ENCODE measurements at places on chromosomes 5 and 9. TPM values are rescaled to one million over a fixed set of nuclear protein-coding genes. Genes with fewer than 3 reads are reported as not detected.

CARTPT gene
- not detected for total RNA-seq

PFN3 gene
- total RNA-seq: not detected

SPINK13 gene
- not detected for total RNA-seq

SPINK7 gene
- 13.7 TPM for total RNA-seq

- no peak for DNase-seq
These were observed 22.3 kb downstream of the WWC1 start for GRCh38 chr5:168313596-168314204.

GRCh38 chr9:134286471-134287245 lies 39.6 kb upstream of the RXRA start:
- DNase-seq: no peak

DNA sequence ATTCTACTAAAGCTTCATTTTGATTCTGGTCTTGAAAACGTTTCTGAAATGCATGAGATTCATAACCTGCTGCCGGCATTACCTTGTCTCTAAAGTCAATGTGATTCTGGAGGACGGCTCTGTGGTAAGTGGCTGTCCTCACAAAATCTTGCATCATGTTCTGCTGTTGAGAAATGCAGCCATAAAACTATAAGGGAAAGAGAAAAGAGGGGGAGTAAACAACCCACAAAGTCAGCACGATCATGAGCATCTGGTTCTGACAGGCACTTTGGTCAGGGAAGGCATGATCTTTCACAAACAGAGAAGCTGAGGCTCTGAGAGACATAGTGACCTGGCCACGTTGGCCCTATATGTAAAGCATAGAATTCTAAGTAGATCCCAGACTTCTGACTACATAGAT lies 168.9 kb upstream of the PUM3 start:
- no peak for DNase-seq

- no peak for DNase-seq
These were observed 72.3 kb downstream of the SLF1 start for GRCh38 chr5:94690778-94691177.

- no peak for DNase-seq
These were observed 102.2 kb downstream of the GCNT1 start for GRCh38 chr9:76561050-76561713.

DNA sequence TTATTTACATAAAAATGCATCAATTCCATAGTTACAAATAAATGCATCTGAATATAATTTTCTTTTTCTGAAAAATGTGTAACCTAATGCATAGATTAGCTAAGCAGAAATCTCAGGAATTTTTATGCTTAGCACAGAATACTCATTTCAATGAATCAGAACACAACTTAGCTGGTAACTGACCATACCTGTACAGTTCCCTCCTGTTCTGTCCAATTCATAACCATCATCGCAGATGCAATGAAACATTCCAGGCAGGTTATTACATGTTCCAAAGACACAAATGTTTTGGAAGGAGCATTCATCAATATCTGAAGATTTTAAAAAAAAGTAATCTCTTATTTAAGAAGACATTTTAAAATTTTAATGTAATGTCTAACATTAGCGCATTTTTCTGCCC lies 219.4 kb downstream of the FBN2 start:
- DNase-seq: peak; percentile 89

DNA sequence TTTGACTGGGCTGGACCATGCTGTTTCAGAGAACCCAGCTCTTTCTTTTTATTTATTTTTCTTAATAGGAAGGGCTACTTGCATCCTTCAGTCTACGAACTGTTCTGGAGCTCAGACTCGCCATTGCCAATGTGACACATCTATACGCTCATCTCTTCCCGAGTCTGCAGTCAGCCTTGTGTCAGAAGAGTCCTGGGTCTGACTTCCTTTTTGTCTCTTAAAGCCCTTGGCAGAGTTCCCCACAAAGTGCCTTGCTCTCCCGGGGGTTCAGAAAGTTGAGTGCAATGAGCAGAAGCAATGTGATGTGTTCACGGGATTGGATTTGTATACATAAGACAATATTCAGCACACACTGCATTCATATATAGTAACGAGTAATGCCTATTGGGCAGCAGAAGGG lies 140.4 kb downstream of the ATPSCKMT start:
- no peak for DNase-seq

GRCh38 chr9:110064803-110065202 lies 143.2 kb downstream of the C9orf152 start:
- DNase-seq: no peak

DNA sequence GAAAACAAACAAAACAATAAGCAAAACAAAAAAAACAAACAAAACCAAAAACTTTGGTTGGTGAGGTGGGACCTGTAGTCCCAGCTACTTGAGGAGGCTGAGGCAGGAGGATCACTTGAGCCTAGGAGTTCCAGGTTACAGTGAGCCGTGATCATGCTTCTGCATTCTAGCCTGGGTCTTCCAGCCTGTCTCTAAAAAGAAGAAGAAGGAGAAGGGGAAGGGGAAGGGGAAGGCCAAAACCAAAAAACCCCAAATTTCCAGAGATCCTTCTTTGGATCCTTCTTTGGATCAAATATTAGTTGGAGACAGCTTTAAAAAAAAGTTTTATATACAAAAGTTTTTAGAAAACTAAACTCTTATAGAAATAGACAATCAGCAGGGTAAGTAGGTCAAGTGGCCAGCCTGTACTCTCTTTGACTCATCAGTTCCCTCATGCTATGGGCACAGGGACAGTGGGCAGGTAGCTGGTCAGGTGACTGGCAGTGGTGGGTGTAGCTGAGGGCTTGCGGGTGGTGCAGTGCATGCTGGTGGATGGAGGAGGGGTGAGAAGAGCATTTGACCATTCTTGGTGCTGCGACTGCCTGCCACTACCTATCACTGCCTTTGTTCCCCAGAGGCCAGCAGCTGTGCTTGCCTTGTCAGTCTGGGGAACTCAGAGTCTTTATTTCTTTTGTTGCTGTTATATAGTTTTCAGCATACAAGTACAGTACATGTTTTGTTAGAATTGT lies 12.6 kb downstream of the RCL1 start:
- no peak for DNase-seq

- DNase-seq: no peak
These were observed 460.8 kb downstream of the ENC1 start for GRCh38 chr5:74179701-74180100.

DNA sequence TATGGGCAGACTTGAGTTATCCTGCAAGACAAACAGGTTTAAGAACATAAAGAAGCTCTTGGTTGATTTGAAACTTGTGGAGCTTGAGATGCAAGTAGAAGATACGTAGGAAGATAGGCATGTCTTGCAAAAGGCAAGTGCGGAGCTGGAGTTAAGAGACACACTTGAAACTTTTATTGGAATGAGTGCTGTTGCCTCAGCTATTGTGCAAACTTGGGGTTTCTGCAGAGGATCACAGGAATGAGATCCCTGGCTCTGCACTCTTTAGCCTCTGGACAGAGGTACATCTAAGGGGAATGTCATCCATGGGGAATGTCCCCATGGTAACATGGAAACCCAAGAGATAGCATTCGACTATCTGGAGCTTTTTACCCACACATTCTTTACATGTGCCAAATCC lies 121.1 kb downstream of the ADCY2 start:
- DNase-seq: no peak
